Prostate gland (tissue), 2 donors: ENCODE measurements at places on chromosomes 7 and 10. TPM values are rescaled to one million over a fixed set of nuclear protein-coding genes. Genes with fewer than 3 reads are reported as not detected.

The SPDYE16 gene
- 0.51 TPM for total RNA-seq

The AKR1C3 gene
- total RNA-seq = 6.5 TPM

The TMEM236 gene
- total RNA-seq = 0.45 TPM

The ZNF425 gene
- total RNA-seq = 2.8 TPM

The TMEM120A gene
- 20.2 TPM for total RNA-seq

The CCDC172 gene
- 47.1 TPM for total RNA-seq

The LIPM gene
- total RNA-seq = not detected

The LRWD1 gene
- total RNA-seq = 57.7 TPM

The MAGI2 gene
- 31.3 TPM for total RNA-seq

The OR2A7 gene
- total RNA-seq = 5.3 TPM

The ABCC2 gene
- 0.74 TPM for total RNA-seq
